Fibroblast of skin of back (primary cell): ENCODE measurements at places on chromosomes 11 and 22.

- DNase-seq, result no peak
These were observed 61.9 kb upstream of the SORL1-AS1 start for GRCh38 chr11:121514432-121515334.

DNA sequence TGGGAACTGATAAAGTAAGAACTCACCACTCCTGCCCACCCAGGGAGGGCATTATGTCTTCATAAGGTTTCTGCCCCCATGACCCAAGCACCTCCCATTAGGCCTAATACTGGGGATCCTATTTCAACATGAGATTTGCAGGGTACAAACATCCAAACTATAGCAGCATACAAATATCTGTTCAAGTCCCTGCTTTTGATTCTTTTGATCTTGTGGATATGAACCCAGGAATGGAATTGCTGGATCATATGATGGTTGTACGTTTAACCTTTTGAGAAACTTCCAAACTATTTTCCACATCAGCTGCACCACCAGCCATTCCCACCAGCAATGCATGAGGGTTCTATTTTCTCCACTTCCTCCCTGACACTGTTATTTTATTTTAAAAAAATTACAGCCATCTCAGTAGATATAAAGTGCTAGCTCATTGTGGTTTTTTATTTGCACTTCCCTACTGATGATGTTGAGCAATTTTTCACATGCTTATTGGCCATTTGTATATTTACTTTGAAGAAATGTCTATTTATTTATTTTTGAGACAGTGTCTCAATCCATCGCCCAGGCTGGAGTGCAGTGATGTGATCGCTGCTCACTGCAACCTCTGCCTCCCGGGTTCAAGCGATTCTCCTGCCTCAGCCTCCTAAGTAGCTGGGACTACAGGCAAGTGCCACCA lies 7.1 kb upstream of the ATG16L2 start:
- peak; percentile 53 for DNase-seq

GRCh38 chr11:34351051-34351450 lies 6.8 kb downstream of the ABTB2 start:
- no peak for DNase-seq

- peak; percentile 43 for DNase-seq
These were observed 134.3 kb upstream of the C11orf58 start for GRCh38 chr11:16603890-16604793.

DNA sequence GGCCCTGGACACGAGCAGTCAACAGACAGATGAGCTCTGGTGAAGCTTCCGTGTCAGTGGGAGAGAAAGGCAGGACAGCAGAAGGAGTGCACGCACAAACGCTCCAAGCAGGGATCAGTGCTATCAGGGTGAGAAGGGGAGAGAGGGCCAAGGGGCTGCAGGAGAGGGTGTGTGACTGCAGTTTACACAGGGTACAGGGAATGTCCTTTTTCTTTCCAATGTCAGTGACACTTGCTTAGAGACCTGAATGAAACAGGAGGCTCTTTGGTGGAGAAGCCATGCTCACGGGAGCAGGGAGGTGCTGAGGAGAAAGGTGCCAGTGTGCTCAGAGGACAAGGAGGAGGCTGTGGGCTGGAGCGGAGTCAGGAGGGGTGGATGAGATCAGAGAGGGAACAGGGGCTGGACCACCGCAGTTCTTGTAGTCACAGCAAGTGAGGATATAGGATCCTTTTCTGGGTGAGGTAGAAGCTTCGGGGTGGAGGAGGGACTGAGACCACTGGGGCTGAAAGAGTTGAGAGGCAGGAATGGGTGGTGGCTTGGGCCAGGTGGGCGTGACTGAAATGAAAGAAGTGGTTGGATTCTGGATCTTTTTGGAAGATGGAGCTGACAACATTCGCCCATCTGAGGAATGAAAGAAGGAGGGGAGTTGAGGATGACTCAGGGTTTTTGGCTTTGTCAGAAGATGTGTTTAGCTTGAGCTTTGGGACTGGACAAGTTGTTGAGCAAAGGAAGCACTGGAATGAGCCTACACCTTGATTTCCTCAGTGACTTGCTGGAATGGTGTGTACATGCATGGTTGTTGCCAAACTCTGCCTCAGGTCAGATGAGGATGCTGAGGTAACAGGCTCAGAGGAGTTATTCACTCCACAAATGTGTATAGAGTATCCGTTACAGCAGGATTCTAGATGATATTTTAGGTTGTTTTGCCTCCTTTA lies 87.9 kb downstream of the ADAMTS15 start:
- no peak for DNase-seq

DNA sequence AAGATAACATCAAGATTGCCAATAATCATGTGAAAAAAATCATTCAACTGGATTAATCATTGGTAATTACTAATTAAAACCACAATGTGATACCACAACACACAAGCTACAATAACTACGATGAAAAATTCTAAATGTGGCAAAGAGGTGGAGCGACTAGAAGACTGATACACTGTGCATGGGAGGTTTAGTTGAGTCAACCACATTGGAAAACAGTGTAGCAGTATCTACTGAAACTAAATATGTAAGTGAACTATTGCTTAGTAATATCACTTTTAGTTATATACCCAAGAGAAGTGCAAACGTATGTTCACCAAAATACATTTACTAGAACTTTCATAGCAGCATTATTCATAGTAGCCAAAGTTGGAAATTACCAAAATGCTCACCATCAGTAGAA lies 359.9 kb downstream of the ETS1 start:
- DNase-seq, result no peak

- peak; percentile 88 for DNase-seq
These were observed 107.4 kb downstream of the ZBTB16 start for GRCh38 chr11:114166897-114167323.
